Left ventricle myocardium inferior (tissue), 1 donor: ENCODE measurements at places on chromosomes 1 and 21. TPM values are rescaled to one million over a fixed set of nuclear protein-coding genes. Genes with fewer than 3 reads are reported as not detected.

ANKRD13C gene
- 9.5 TPM for total RNA-seq

VANGL2 gene
- total RNA-seq, result 2.1 TPM

MCOLN2 gene
- 0.19 TPM for total RNA-seq

CCDC27 gene
- 0.08 TPM for total RNA-seq

POU3F1 gene
- 0.11 TPM for total RNA-seq

DNA sequence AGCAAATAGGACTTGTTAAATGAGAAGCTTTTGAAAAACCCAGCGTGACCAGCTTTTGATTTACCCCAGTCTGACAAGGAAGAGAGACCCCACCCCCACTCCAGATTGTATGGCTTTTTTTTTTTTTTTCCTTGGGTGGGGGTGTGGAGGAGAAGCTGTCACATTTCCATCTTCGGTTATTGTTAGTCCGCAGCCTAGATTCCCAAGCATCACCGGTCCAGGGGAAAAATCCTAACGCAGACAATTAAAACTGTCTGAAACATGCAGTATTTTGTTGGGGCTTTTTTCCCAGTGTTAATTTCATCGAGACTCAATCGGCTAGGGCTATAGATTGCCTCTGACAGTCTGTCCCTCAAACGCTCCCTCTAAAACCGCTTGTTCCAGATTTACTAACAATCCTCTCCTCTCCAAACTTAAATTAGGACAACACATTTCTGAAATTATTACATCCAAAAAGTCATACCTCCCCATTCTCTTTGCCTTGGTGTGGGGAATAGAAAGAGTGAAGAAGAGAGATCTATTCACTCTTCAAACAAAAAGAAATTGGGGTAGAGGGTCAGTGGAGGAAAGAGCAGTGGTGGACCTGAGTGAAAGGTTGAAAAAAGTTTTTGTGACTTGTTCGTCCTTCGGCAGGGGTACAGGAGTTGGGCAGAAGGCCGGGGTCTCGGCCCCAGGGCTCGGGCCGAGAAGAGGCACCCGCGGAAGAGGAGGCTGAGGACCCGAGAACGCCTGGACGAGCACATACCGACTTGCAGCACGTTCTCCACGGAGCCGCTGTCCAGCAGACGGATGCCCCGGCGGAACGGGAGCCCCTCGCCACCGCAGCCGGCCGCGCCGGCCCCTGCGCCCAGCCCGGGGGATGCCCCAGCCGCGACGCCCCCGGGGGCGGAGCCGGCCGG lies 1.1 kb downstream of the ZSWIM5 start:
- peak overlapping the region; percentile 89 for H3K4me3 ChIP-seq
- peak; percentile 32 for DNase-seq
- peak overlapping the region; percentile 88 for H3K27ac ChIP-seq
- H3K4me1 ChIP-seq, result peaks cover 20% of the 10 kb centered on the region

GRCh38 chr1:109824349-109825115 lies 60.8 kb upstream of the EPS8L3 start:
- H3K4me1 ChIP-seq, result peaks cover 60% of the 10 kb centered on the region
- no peaks in the 10 kb centered on the region for H3K27me3 ChIP-seq
- no peak overlapping the region for H3K4me3 ChIP-seq

GRCh38 chr1:234371414-234371813 lies 1.8 kb upstream of the COA6 start:
- peaks cover 11% of the 10 kb centered on the region for H3K36me3 ChIP-seq
- H3K4me1 ChIP-seq, result peaks cover 39% of the 10 kb centered on the region
- H3K27me3 ChIP-seq, result no peaks in the 10 kb centered on the region
- DNase-seq, result no peak
- H3K27ac ChIP-seq, result no peak overlapping the region
- H3K4me3 ChIP-seq, result no peak overlapping the region

- no peaks in the 10 kb centered on the region for H3K4me1 ChIP-seq
- no peak for DNase-seq
- H3K4me3 ChIP-seq, result no peak overlapping the region
Measured at GRCh38 chr1:79293611-79294010, 287.1 kb upstream of the ADGRL4 start.

GRCh38 chr1:226337276-226337875 lies 28.4 kb upstream of the LIN9 start:
- no peaks in the 10 kb centered on the region for H3K27me3 ChIP-seq
- H3K4me3 ChIP-seq, result no peak overlapping the region
- H3K4me1 ChIP-seq, result peaks cover 5% of the 10 kb centered on the region

- no peak overlapping the region for H3K27ac ChIP-seq
- H3K4me1 ChIP-seq, result no peaks in the 10 kb centered on the region
- H3K4me3 ChIP-seq, result no peak overlapping the region
- H3K36me3 ChIP-seq, result no peaks in the 10 kb centered on the region
- no peaks in the 10 kb centered on the region for H3K27me3 ChIP-seq
- DNase-seq, result no peak
Measured at GRCh38 chr21:21731626-21732025, 733.4 kb downstream of the NCAM2 start.

GRCh38 chr1:55474168-55474786 lies 259.1 kb upstream of the USP24 start:
- no peak overlapping the region for H3K27ac ChIP-seq
- H3K27me3 ChIP-seq, result no peaks in the 10 kb centered on the region
- H3K4me1 ChIP-seq, result peaks cover 25% of the 10 kb centered on the region
- H3K36me3 ChIP-seq, result no peaks in the 10 kb centered on the region
- DNase-seq, result no peak

DNA sequence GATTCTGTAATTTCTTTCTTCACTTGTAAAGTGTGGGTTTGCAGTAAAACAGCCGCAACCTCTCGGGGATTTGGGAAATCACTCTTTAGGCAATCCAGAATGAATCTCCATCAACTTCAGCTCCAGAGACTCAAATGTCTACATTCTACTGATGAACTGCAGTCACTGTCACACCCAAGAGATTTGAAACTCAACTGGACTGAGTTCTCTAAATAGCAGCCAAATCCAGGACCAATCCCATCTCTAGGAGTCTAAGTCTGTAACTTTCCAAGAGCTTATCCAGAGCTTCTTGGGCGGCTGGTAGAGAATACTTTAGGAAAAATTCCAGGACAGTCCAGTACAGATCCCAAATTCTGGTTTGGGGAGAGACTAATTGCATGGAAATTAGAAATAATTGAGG lies 62.9 kb downstream of the ADAMTS1 start:
- no peak for DNase-seq
- H3K27ac ChIP-seq, result peak overlapping the region; percentile 73
- peaks cover 36% of the 10 kb centered on the region for H3K4me1 ChIP-seq
- no peak overlapping the region for H3K4me3 ChIP-seq
- H3K36me3 ChIP-seq, result no peaks in the 10 kb centered on the region

DNA sequence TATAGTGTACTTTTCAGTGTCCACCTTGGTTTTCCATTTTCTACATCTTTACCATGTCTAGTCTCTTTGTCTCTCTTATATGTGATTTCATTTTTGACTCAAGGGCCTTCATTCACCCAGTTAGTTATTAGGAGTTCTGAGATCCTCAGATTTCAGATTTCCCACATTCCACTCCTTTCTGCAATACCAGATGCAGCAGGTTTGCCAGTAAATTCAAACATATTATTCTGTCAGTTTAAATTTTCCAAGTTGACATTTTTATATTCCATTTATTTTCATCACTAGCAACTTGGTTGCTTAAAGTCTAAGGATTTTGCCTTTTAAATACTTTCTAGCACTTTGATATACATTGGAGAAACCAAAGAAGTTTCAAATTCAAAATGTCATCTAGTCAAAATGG lies 42.4 kb downstream of the ABL2 start:
- H3K27me3 ChIP-seq, result no peaks in the 10 kb centered on the region
- H3K36me3 ChIP-seq, result no peaks in the 10 kb centered on the region
- peaks cover 7% of the 10 kb centered on the region for H3K4me1 ChIP-seq
- no peak for DNase-seq
- no peak overlapping the region for H3K4me3 ChIP-seq
- no peak overlapping the region for H3K27ac ChIP-seq

- DNase-seq, result no peak
- H3K4me1 ChIP-seq, result no peaks in the 10 kb centered on the region
- H3K27me3 ChIP-seq, result no peaks in the 10 kb centered on the region
- H3K36me3 ChIP-seq, result no peaks in the 10 kb centered on the region
Measured at GRCh38 chr1:62774971-62775595, 8.8 kb upstream of the ATG4C start.

DNA sequence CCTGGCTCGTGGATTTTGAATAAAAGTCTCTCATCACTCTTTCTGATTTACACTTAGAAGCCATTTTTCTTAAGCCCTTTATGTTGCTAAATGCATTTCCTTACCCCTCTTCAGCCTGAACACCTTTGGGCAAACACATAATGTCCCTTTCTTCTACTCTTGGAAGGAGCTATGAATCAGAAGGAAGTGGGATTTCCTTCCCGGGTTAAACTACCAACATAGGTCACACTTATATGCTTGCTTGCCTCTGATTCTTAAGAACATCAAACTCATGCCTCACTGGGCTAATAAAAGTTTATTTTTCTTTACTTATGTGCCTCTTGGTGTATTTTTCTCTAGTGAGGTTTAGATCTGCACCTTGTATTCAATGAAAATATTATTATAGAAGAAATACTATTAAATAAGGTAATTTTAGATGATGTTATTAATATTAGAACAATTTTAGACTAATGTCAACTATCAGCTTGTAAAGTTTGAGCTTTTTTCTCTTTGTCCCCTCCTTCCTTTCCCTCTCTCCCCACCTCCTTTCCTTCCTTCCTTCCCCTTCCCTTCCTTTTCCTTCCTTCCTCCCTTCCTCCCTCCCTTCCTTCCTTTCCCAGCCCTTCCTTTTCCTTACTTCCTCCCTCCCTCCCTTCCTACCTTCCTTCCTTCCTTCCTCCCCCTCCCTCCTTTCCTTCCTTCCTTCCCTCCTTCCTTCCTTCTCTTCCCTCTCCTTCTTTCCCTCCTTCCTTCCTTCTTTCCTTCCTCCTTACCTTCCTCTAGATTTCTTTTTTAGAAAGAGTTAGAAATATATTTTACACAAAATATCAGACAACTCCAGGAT lies 66.5 kb upstream of the KCNJ6 start:
- no peak for DNase-seq
- no peak overlapping the region for H3K4me3 ChIP-seq
- H3K36me3 ChIP-seq, result no peaks in the 10 kb centered on the region
- peaks cover 54% of the 10 kb centered on the region for H3K27me3 ChIP-seq
- no peak overlapping the region for H3K27ac ChIP-seq

DNA sequence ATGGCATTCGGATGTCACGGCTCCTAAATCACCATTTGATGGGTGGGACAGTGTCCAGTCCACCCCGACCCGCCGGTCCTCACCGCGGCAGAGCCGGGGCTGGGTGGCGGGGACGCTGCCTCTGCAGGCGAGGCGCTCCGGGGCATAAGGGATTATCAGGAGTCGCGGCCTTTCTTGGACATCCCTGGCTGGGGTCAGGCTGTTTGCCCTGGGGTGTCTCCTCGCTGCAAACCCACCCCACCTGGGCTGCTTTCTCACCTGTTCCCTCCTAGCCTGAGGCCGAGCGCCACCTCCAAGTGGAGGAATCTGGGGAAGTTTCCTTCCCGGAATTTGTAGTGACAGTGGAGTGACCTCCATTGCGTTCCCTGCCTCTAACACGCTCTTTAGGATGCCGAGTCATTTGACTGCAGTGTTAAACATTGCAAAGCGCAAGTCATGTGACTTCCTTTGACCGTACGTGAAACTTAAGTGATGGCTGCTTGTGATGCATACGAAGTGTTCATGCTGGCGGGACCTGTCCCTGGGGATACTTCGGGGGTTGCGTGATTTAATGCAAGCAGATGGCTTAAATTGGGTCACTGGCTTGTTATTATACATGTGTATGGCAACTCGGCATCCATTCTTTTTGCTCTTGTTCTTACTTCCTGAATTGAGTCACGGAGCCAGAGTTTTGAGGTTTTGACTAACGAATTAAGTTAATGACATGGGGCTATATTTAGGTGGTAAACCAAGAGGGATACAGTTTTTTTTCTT lies 536 bp downstream of the LGALS8 start:
- peak overlapping the region; percentile 98 for H3K4me3 ChIP-seq
- no peak for DNase-seq
- peaks cover 28% of the 10 kb centered on the region for H3K36me3 ChIP-seq
- H3K27ac ChIP-seq, result peak overlapping the region; percentile 96

DNA sequence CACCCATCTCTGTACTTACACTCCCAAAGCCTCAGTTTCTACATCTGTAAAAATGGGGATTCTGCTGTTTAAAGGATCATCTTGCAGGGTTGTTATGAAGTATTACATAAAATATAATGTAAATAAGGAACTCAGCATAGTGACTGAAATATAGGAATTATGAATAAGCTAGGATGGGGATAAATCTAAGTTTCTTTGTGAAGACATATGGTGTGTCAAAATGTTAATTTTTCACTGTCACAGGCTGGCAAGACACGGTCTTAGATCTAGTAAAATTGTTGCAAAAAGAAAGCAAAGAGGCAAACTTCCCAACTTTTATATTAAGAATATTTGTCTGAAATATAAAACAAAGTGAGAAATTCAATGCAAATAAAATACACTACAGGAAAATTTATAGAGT lies 42.0 kb downstream of the ST6GALNAC5 start:
- no peaks in the 10 kb centered on the region for H3K27me3 ChIP-seq
- H3K36me3 ChIP-seq, result no peaks in the 10 kb centered on the region
- no peak overlapping the region for H3K27ac ChIP-seq
- H3K4me1 ChIP-seq, result no peaks in the 10 kb centered on the region
